ENCODE measurements at places on chromosomes 7 and 10.

GRCh38 chr7:4073750-4074149 is 608.3 kb upstream of the FOXK1 start:
- no peak for DNase-seq

DNA sequence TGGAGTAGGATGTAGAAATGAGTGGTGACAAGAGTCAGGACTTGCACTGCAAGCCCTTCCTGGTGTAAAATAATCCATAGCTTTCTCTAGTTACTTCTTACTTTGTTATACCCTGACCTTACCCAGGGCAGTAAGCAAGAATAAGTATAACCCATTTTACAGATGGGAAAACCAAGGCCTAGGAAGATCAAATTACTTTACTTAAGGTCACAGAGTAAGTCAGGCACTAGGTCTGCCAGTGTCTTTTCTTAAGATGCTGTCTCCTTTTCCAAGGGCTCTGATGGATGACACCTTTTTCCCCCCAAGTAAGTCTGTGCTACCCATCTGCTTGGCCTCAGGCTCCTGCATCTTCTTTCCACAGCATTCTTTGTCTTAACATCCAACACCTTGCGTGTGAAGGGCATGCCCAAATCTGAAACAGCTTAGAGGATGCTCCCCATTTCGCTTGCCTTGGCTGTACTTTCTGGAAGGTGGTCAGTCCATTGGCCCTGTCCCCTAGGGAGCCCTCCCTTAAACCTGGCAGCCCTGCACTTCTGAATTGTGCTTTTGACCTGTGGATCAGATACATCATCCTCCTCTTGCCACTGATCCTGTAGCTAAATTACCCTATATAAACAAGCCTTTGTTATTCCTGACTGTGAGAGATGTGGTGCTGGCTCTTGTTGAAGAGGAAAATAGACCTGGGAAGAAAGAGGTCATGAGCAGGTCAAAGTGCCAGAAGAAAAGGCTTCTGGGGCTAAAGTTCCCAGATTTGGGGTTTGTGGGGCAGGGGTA is 168.6 kb downstream of the LRMDA start:
- no peak for DNase-seq

DNA sequence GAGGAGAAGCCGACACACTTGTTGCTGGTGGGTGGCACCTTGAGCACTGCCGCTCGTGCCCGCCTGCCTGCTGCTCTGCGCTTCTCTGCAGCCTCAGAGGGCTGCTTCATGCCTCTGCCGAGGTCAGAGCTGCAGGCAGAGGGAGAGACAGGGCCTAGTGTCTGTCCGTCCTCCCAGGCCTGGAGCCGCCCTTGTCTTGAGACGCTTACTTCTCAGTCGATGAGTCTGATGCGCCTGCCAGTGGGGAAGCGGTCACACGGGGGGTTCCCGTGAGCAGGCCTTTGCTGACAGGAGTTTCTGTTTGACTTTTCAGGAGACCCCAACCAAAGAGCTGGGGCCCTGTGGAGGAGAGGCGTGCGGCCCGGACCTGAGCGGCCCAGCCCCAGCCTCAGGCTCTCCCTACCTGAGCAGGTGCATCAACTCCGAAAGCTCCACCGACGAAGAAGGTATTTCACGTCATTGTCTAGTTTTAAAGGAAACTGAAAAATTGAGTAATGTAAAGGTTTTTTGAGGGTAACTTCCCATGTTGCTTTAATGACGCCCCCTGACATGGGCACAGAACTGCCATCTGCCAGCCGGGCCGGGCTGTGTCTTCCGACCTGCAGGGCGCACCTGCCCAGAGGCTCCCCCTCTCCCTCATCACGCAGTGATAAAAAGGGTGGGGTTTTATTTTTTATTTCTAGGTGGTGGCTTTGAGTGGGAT is 7.8 kb upstream of the BHLHA15 start:
- DNase-seq: no peak

GRCh38 chr10:63986536-63986935 is 465.3 kb downstream of the REEP3 start:
- DNase-seq: no peak

- DNase-seq: no peak
These were observed 64.1 kb upstream of the TM9SF3 start for GRCh38 chr10:96650958-96651357.

GRCh38 chr7:151057506-151057988 is at the start of gene CDK5:
Gene CDK5 (minus strand): TSS chr7:151057897. CDS start chr7:151057848, 49 bp downstream.
- no peak for DNase-seq

DNA sequence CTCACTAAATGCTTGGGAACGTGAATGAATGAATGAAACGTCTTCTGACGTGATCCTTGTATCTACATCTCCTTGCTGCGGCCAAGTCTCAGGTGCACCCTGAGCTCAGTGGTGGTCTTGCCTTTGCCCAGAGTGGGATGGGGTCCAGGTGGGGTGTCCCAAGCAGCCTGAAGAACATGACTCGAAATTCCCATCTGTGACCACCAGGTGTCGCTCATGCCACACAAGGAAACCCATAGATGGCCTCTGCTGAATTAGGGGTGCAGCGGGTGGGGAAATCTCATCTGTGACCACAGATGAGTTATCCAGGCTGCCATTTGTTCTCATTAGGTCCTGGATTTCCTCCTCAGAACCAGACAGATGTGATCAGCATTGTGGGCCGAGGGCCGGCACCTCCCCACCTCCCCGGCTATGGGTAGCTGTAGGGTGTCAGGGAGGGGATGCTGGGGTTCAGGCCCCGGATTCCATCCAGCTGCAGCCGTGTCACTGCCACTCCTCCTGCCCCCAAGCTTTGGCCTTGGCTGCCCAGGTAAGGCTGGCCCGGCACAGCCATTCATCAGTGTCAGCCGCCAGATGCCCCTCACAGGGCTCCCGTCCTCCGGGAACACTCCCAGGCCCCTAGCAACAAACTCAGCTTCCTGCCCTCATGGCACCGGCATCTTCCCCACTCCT is 21.0 kb upstream of the GNA12 start:
- peak; percentile 53 for DNase-seq

- no peak for DNase-seq
These were observed 122.5 kb downstream of the FAM53B start for GRCh38 chr10:124621637-124622036.

- no peak for DNase-seq
These were observed 566.6 kb downstream of the KCNMA1 start for GRCh38 chr10:77071001-77071511.

DNA sequence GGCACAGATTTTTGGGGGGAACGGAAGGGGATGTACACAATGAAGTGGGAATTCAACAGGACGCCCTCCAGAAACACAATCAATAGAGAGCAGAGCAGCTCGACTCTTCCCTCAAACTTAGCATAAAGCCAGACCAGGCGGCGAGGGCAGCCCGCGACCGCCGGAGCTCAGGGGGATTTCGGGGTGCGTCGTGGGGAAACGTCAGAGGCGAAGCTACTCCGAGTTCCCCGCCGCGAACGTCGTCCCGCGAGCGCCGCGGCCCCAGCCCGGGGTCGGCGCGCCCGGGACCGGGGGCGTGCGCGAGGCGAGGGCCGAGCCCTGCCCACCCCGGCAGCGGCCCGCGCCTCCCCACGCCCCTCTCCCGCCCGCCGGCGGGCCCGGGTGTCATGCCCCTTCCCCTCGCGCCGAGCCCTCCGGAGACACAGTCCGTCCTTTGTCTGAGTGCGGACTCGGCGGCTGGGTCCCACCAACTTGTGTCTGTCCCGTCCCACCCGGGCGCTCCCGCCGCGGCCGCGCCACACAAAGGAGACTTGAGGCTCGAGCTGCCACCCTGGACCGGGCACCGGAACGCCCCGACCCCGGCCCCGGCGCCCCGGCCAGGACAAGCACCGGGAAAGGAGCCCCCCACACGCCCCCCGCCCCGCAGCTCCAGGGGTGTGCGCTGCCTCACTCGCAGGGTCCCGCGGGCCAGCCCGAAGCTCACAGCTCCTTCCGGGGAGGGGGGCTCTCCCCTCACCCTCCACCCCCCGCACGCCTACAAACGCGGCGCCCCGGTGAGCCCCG is 634 bp downstream of the EZH2 start:
- DNase-seq: peak; percentile 29

- DNase-seq: no peak
These were observed 569 bp upstream of the NPTX2 start for GRCh38 chr7:98616381-98617050.

DNA sequence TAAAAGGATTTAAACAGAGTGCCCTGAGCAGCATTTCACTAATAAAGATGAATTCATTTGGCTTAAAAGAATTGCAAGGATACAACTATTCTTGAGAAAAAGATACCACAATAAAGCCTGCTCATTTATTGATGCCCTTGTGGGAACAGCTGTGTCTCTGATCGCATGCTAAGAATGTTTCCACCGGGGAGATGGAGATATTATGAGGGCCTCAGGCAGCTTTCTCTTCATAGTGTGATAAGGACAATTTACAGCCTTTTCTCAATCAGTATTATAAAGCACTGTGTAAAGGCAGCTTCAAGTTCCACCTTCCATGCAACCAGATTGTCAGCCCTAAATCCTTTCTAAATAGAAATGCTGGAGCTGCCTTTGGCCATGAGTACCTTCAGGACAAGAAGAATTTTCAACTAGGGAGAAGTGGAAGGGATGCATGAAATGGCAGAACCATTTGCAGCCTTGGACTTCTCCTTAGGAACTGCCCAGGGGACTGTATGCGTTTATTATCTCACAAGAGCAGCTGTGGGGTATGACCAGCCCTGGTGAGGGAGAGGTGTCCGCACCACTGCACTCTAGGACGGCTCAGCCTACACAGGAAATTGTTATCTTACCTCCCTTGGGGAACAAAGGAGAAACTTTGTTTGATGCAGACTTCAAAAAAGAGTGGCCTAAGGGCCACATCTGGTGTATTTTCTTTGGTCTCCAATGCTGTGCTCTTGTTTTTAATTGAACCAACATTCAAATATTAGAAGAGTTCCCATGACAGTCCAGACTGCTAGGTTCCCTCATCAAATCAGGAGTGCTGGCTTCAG is 116.9 kb upstream of the PCGF5 start:
- no peak for DNase-seq

DNA sequence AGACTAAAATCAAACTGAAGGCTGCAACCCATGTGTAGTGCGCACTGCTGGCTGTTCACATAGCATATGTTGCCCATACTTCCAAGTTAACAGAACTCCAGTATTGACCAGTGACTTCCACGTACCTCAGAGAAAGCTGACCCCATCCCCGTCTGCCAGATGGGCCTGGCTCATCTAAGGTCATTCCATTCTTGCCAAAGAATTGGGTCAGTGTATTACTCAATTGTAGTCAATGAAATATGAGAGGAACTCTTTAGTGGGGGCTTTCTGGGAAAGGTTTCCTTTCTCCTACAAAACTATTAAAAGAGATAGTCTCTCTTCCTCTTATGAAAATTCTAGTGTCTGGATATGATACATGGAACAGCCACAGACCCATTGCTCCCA is 238.6 kb downstream of the COBL start:
- no peak for DNase-seq

GRCh38 chr7:137403353-137403695 is 59.8 kb upstream of the PTN start:
- no peak for DNase-seq

GRCh38 chr7:36633377-36633776 is 90.9 kb downstream of the AOAH start:
- no peak for DNase-seq

GRCh38 chr7:110557136-110557535 is 533.8 kb upstream of the LRRN3 start:
- no peak for DNase-seq

DNA sequence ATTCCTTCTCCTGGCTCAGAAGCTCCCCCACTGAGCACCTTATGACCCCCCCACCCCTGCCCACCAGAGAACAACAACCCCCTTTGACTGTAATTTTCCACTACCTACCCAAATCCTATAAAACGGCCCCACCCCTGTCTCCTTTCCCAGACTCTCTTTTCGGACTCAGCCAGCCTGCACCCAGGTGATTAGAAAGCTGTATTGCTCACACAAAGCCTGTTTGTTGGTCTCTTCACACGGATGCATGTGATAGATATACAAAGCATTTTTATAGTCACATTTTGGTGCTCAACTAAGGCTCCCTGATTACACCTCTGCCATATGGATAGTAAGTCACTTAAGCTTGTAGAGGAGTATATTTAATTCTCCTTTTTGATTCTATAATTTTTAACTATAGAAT is 985.8 kb downstream of the REEP3 start:
- no peak for DNase-seq

DNA sequence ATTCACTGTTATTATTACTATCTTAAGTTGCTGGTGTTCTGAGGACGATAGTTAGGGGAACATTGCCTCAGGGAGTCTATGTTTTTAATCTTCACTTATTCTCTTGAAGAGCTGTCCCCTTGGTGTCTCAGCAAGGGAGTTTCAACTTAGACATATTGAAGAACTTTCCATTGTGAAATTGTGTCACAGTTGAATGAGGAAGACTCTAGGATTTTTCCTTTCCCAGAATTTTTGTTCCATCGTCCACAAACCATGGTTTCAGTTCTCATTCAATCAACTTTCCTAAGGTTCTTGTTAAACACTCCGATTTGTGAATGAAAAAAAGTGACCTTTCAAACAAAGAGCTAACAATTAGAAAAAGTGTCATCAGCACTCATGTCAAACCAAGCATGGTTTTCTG is 128.3 kb downstream of the GATA3 start:
- DNase-seq: no peak

- no peak for DNase-seq
These were observed 393.7 kb upstream of the MBL2 start for GRCh38 chr10:53166325-53166724.

- DNase-seq: no peak
These were observed 60.4 kb downstream of the INSYN2A start for GRCh38 chr10:127135844-127136577.

DNA sequence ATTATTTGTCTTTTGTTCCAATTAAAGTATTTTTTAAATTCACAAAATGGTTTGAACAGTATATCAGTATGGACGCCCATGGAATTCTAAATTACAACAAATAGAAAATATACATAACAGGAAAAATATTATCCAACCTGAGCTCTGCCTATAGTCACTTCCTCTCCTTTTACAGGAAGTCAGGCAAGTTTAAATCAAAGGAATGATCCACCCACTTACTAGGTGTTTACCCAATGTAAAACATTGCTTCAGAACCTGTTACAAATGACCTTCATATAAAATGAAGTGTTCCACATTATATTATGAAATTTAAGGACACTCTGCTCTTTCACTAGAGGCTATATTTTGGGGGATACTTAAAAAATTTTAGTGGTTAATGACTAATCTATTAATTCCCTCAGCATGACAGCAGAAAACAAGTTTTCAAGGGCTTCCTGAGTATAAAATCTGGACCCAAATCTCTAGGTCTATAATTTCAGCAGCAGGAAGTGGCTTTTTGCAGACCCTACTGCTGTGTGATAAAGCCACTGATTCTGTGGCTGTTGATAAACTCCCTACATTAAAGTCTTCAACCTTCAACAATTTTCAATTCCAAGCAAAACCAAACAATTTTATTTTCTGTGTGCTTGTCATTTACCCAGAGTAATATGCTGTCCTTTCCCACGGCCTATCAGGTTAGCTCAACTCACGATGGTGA is 722.6 kb downstream of the GATA3 start:
- no peak for DNase-seq
